ENCODE measurements at places on chromosomes 4 and X.

DNA sequence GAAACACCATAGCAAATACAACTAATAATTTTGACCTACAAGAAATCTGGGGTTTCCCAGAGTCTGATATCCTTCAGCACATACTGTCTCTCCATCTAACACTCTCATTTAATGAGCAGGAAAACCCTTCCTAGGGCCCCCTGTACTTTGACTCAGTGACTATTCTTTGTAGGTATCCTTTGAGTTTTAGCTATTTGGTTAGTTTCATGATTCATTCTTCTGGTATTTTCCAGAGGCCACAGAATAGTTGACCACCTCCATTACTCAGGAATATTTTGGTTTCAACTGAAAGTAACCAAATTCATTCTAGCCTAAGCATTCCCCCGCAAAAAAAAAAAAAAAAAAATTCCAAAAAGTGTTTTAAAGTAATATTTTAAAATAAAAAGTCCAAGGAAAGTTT lies 140.0 kb downstream of the IDS start:
- H3K27me3 ChIP-seq = no peaks in the 10 kb centered on the region
- no peak overlapping the region for H3K4me3 ChIP-seq
- H3K36me3 ChIP-seq = no peaks in the 10 kb centered on the region
- H3K4me1 ChIP-seq = no peaks in the 10 kb centered on the region
- no peak overlapping the region for H3K27ac ChIP-seq

DNA sequence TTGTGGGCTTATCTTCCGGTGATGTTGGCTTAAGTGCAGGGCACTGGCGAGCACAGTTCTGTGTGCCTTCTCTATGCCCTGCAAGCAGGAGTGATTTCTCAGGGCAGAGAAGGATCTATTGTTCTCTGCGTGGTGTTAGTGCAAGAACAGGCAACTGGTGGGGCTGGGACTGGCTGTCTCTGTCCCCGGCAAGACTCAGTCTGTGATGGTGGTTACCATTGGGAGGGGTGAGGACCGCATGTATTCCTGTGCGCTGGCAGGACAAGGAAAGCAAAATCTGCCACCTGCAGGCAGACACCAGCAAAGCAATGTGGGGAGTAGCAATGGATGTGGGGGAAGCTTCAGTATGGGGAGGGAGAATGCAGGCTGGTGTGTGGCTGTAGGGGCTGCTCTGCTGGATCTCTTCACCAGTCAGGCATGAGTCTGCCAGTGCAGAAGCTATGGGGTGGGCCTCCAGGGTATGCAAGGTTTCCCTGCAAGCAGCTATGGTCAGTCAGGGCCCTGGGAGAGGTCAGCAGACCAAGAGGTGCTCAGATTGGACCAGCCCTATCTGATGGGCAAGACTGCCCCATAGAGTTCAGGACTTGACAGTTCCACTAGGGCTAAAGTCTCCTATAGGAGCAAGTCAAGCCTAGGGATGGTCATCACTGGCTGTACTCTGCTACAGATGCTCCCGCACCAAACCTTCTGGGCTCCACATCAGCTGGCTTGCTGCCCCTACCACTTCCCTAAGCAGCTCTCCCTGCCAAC lies 16.8 kb downstream of the PF4 start:
- no peaks in the 10 kb centered on the region for H3K27me3 ChIP-seq
- no peak overlapping the region for H3K27ac ChIP-seq
- no peak overlapping the region for H3K4me3 ChIP-seq
- DNase-seq = peak; percentile 23
- H3K4me1 ChIP-seq = no peaks in the 10 kb centered on the region

- no peaks in the 10 kb centered on the region for H3K4me1 ChIP-seq
- H3K27ac ChIP-seq = no peak overlapping the region
- H3K4me3 ChIP-seq = no peak overlapping the region
- DNase-seq = no peak
- H3K36me3 ChIP-seq = no peaks in the 10 kb centered on the region
Observed at GRCh38 chrX:140040386-140040785, 75.1 kb upstream of the CXorf66 start.

DNA sequence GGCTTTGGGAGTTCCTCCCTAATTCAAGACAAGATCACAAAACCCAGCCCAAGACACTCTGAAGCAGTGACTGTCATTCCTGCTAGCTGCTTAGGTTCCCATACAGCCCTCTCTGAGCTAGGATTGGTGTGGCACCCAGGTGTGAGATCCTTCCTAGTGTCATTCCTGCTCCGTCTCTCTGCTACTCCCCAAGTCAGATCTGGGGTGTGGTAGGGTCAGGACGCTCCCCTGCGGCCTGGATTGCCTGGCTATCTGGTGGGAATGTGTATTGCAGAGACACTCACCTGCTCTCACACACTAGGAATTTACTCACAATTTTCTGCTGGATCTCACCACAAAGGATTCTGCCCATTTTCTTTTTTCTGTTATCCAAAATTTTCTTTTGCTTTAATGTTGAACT lies 560.8 kb upstream of the ATOH1 start:
- no peak overlapping the region for H3K4me3 ChIP-seq
- H3K27ac ChIP-seq = no peak overlapping the region
- no peaks in the 10 kb centered on the region for H3K4me1 ChIP-seq
- no peaks in the 10 kb centered on the region for H3K36me3 ChIP-seq

GRCh38 chrX:134173541-134174272 lies 63.3 kb upstream of the CCDC160 start:
- no peak overlapping the region for H3K4me3 ChIP-seq
- H3K36me3 ChIP-seq = no peaks in the 10 kb centered on the region
- no peak overlapping the region for H3K27ac ChIP-seq
- DNase-seq = no peak
- peaks cover 51% of the 10 kb centered on the region for H3K27me3 ChIP-seq

DNA sequence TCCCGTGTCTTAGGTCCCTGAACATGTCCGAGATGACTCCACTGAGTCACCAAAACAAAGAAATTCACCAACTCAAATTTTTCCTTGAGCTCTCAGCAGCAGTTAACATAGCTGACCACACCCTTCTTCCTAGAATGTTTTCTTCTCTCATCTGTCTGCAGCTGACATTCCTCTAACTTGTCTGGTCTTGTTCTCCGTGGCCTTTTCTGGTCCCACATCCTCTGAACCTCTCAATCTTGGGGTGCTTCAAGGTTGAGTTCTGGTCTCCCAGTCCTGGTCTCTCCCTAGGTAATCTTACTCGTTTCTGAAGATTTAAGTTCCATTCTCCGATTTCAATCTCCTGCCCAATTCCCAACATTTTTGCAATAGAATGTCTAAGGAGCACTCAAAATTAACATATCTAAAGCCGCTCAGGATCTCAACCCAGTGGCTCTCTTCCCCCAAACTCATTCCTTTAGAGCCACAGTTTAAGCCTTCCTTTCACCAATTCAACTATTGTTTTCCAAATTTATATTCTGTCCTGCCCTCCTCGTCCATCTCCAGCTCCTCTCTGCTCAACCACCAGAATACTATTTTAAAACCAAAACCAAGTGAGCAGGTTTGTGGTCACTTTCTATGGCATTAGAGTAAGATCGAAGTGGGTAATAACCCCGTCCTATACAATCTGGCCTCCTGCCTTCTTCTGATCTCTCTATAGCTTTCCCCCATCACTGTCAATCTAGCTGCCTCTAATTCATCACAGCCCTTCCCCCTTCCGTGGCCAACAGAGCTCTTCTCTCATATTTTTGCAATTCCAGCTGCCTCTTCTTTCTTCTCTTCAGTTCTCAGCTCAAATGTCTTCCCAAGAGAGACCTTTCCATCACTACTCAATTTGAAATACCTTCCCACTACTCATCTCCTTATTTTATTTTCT lies 1.2 kb downstream of the TRIML2 start:
- no peak overlapping the region for H3K27ac ChIP-seq
- no peak for DNase-seq
- H3K27me3 ChIP-seq = no peaks in the 10 kb centered on the region
- H3K4me1 ChIP-seq = no peaks in the 10 kb centered on the region
- no peaks in the 10 kb centered on the region for H3K36me3 ChIP-seq

GRCh38 chrX:44042116-44042515 lies 68.9 kb upstream of the NDP start:
- no peaks in the 10 kb centered on the region for H3K36me3 ChIP-seq
- no peaks in the 10 kb centered on the region for H3K4me1 ChIP-seq
- DNase-seq = no peak
- no peak overlapping the region for H3K27ac ChIP-seq
- no peaks in the 10 kb centered on the region for H3K27me3 ChIP-seq
